ENCODE measurements at places on chromosomes 5 and 9.

- no peak for DNase-seq
These were observed 1.5 kb downstream of the LCN10 start for GRCh38 chr9:136740971-136741882.

DNA sequence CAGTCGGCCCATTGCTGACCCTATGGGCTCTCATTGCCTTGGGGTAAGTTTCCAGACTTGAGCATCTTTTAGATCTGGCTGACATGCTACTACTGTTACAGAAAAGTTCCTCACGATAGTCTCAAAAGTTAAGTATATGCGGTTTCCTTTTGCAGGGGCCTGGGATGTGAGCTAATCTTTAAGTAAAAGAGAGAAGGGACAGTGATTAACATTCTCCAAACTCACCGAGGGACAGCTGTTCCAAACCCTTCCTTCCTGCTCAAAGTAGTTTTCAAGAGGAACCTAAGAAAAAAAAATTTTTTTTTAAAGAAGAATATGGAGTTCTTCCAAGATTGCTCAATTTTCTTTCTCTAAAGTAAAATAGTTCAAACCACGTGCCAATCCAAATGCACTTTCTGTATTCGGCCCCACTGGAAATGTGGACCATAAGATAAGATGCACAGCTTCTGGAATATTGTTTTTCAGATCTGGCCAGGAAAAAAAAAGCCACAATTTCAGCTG, 168.0 kb upstream of the SPRY4 start:
- DNase-seq = no peak

DNA sequence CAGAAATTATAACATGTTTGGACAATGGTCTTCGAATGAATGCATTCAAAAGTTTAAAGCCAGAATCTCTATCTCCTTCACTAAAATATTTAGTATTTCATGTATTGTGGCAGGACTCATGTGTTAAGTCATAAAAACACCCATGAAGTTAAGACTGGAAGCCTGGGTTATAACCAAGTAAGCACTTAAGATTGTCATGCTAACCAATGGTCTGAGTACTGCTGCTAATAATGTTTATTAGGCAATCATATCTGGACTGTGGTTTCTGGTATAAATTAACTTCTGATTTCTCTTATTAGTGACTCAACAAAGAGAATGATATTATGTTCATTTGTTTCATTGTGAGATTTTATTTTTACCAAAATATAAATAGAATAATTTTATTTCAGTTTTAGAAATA, 297.9 kb upstream of the EDIL3 start:
- no peak for DNase-seq

DNA sequence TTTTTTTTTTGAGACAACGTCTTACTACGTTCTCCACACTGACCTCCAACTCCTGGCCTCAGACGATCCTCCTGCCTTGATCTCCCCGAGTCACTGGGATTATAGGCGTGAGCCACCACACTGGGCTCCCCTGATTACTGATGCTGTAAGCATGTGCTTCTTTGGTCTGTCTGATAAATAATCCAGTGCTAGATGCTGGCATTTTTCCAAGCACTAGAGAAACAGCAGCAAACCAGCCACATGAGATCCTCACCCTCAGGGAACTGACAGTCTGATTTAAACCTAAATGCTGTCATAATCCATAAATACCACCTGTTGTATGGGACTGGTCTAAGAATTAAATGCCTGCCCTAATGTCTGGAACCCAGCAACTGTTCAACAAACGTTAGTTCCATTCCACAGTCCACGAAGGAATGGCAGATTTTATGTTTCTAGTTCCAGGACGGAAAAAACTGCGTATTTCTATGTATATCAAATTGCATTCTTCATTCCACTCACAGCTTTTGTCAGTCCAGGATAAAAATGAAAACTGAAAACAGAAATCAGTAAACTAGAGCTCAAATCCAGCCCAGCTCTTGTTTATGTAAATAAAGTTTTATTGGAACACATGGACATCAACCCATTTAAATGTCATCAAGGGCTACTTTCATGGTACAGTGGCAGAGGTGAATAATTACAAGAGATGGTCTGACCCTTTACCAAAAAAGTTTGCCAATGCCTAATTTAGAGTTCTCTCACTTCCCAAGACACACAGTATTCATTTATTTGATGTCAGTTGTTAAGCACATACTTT, 20.1 kb downstream of the SLC35D2 start:
- DNase-seq = no peak

DNA sequence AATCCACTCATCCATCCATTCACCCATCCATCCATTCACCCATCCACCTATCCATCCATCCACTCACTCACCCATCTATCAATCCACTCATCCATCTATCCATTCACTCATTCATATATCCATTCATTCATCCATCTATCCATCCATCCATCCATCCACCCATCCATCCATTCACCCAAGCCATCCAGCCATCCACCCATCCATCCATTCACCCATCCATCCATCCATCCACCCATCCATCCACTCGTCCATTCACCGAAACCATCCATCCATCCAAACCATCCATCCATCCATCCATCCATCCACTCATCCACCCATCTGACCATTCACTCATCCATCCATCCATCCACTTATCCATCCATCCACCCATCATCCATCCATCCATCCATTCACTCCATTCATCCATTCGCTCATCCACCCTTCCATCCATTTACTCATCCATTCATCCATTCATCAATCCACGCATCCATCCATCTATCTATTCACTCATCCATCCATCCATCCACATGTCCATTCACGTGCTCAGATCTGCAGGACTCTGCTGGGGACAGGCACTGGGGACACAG, 6.6 kb downstream of the SLC9A3 start:
- DNase-seq = no peak

GRCh38 chr5:134142052-134142451, 27.6 kb downstream of the TCF7 start:
- DNase-seq = no peak

DNA sequence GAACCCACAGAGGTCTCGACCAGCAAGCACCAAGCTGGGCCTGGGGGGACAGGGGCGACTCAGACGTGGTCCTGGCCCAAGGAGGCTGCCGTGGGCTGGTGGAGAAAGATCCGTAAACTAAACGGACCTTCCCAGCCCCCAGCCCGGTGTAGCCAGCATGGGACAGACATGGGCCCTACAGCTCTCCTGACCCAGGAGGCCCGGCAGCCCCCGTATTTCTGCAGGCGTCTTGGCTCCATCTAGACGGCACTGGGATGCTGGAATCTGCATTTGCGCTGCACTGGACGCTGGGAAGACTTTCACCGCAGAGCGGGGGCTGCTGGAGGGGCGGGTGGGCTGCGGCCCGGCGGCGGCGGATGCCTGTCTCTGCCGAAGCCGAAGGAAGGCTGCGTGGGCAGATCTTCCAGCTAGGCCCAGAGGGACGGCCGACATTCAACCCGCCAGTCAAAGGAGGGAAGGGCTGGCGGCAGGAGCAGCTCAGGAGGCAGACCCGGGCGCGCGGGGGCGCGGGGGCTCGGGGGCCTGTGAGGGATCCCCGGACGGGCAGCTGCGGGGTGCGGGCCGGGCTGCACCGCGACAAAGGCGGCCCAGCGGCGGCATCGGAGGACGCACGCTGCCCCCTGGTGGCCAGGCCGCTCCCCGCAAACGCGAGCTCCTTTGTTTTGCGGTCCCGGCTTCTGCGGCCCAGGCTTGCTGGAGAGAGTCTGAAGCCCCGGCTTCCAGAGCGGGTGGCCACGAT, 266.2 kb downstream of the NSG2 start:
- peak; percentile 62 for DNase-seq

GRCh38 chr5:150612405-150612804, 28.1 kb upstream of the SYNPO start:
- no peak for DNase-seq

GRCh38 chr5:148443241-148443640, 59.5 kb downstream of the FBXO38 start:
- DNase-seq = no peak

DNA sequence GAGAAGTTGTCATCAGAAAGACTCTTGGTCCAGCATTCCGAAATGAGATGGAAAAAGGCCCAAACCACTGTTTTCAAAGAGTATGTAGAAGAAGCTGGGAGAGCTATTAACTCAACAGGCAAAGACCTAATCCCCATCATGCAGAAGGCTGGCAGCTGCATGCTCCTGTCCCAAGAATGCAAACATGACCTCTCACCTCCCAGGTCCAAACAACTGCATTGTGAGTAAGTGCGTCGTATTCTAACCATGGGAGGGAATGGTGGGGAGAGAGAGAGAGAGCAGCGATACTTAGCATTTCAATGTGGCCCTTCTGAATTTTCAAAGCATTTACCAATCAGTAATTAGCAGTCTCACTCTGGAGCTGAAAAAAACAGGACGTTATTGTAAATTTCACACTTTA, 27.6 kb downstream of the TRPC7 start:
- DNase-seq = no peak

DNA sequence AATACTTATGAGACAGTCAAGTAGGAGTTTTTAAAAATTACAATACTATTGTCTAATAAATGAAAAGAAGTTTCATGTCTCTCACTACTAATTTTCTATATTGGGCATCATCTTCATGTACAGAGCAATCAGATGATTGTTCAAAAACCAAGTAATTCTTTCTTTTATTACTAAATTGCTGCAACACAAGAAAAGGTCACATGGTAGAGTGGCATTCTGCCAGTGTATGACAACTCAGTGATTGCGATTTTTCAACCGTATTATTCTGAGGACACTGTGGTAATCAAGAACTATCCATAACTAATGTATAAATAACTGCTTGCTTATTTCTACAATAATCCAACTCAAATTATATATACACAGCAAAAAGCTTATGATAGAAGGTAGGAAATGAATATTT, 96.7 kb upstream of the GRHPR start:
- DNase-seq = no peak

GRCh38 chr9:91865041-91865440, 85.0 kb downstream of the ROR2 start:
- no peak for DNase-seq

- no peak for DNase-seq
These were observed 624.2 kb upstream of the ZNF608 start for GRCh38 chr5:125370461-125371205.

DNA sequence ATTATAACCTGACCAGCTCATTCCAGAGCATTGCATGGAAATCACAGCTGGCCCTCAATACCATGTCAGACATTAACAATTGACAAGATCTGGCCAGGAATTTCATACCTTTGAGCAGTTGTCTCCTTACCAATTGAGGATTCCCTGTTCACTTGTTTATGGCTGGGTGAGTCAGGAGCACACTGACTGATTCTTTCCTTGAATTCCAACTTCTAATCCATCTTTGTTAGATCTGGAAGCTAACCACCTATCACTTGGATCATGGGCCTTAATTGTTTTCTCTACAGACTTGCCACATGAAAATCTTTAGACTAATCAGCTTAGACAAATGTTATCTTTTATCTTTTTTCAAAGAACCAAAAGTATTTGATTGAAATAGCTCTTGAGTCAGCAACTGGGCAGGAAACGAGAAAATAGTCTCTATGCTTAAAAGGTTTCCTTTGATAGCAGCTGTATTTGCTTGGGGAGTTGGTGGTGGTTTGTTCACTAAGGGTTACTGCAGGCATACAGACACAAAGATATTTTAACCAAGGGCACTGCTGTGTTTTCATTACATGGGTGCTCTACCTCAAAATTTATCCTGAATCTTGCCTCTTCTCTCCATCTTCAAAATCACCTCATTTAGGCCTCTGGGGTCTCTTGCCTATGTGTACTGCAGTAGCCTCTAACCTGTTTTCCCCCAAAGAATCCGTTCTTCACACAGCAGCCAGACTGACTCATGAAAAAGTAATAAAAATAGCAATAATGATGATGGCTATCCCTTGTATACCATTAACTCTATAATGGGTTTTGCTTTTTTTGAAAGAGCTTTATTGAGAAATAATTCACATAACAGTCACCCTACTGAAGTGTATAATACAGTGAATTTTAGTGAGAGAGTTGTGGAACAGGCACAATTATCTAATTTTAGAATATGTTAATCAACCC, 197.0 kb upstream of the NMUR2 start:
- no peak for DNase-seq

DNA sequence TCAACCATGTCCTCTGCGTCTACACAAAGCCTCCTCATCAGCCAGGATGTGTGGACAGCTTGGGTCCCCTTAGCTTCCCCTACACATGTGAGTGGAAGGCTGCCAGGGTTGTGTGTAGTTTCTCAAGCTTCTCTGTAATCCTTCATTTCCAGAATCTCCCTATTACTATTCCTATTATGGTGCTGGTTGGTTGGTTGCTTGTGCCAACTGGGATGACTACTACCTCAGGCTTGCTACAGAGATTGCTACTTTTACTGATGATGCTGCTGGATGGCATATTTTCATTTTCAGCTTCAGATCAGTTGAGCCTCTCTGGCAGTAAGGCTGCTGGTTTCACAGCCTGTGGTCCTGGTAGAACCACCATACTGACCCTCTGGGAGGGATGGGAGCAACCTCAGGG, 39.9 kb downstream of the ATG10 start:
- no peak for DNase-seq

DNA sequence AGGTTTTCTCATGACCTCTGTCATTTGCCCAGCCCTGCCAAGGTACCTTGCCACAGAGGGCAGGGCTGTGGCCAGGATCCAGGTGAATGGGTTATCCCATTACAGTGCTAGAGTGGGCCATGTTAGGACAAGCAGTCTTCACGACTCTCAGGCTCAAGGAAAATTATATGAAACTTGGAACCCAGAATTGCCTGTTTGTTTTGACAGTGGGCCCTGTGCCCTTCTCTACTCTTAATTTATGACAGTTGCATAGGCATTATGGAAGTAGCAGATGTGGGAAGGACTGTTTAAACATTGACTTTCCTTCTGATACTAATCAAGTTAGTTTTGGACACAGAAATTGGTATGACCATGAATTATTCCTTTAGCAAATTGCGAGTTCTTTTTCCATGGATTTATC, 41.7 kb downstream of the ITGA2 start:
- no peak for DNase-seq

GRCh38 chr5:137486707-137487106, 12.4 kb downstream of the SPOCK1 start:
- no peak for DNase-seq

- no peak for DNase-seq
These were observed 314.5 kb downstream of the ADGRV1 start for GRCh38 chr5:90873033-90873517.

GRCh38 chr9:16727452-16728136, 142.9 kb downstream of the BNC2 start:
- no peak for DNase-seq

DNA sequence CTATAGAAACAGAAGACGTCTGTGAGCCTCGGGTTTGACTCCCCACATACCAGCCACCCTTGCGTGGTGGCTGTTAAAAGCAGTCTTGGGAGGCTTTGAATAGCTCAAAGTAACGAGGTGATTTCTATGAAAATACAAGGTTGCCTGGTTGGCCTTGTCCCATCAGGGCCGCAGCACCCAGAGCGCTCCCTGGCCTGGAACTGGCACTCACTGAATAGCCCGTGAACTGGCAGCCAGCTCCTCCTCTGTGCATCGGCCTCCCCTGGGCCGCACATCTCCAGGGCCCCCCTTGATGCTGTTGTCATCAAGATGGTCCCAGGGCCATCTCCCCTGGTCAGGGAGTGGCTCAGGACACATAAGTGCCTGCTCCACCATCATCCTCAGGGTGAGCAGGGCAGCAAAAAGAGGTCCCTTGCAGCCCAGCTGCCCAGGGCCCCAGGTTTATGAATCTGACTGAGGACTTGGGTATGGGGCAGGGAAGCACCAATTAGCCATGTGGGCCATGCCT, 144.6 kb upstream of the PPP1R26 start:
- peak; percentile 18 for DNase-seq

GRCh38 chr9:110638381-110638954, 30.1 kb upstream of the MUSK start:
- no peak for DNase-seq

- no peak for DNase-seq
These were observed 163.4 kb downstream of the RAB3C start for GRCh38 chr5:58746321-58746720.
